NCI-H1092 (cell line): ENCODE measurements at places on chromosomes 7 and 10.

DNA sequence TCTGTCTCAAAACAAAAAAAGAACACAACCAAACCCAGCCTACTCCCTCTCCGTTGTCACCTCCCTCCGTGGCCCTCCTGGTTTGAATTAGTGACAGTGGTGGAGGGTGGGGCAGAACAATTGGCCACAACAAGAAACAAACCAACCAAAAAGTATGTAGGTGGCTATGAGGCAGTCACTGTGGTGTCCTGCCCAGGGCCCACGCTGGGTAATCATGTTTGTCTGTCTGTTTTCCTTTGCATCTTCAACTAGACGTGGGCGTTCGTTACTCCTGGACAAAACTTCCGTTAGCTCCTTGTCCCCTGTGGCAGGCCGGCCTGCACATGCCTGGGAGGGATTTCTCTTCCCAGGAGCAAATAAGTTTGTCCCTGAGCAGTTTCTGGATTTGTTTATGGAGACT lies 78.4 kb downstream of the XRCC2 start:
- DNase-seq = no peak

DNA sequence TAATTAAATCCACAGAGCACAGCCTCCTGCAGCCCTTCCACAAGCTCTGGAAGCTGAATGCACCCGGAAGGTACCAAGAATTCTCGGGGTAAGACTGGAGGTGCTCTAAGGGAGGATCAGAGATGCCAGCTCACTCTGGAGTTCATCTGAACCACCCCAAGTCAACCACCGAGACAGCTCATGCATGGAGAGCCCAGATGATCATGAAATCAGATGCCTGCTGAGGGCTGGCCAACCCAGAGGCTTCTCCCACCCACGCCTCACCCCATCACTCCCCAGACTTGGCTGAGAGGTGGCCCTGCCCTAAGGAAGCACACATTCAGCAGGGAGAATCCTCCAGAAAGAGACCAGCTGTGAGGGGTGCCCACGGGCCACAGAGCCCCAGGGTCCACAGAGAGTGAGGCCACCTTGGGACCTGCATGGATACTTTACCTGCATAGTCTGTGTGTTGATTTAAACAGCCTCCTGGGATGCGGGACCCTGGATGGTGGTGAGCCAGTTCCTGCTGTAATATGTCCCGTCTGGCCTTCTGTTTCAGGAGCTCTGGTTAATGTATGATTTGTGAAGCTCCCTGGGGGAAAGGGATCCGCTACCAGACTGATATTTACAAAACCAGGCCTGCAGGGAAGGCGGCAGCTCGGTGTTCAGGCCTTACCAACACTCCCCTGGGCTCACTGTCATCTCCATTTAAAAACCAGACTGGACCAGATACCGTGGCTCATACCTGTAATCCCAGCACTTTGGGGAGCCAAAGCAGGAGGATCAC lies 64.9 kb downstream of the INSIG1 start:
- no peak for DNase-seq

GRCh38 chr7:23474829-23475575 lies 4.7 kb upstream of the IGF2BP3 start:
- DNase-seq = peak; percentile 61

GRCh38 chr7:77649716-77650349 lies 46.4 kb upstream of the RSBN1L start:
- DNase-seq = no peak

GRCh38 chr10:31010062-31010461 lies 21.6 kb downstream of the ZNF438 start:
- DNase-seq = no peak

GRCh38 chr10:100709146-100710082 lies 36.0 kb upstream of the PAX2 start:
- no peak for DNase-seq

DNA sequence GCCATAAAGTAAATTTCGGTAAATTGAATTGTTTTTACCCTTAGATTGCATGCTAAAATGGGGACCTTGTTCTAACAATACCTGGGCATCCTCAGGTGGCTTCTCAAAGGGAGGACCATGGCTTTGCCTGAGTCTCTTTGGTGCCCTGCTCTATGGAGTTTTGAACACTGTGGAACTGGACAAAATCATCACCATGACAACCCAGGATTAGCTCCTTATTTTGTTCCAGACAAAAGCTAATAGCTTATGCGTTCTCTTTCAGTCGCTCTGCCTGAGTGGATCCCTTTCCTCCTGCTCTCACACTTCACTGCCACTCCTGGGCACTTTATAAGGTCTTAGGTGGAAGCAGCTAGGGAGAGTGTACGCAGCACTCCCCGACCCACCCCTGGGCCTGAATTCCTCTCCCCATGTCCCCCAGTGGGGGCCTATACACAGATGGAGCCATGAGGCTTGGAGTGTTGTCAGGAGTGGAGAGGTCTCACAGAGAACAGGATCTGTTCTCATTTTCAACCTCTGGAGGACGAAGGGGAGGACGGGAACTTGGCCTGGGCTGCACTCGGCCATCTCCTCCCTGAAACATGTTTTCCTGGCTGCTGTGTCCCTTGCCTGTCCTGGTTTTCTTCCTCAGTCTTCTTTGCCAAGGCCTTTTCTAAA lies 19.0 kb downstream of the ADCYAP1R1 start:
- DNase-seq = no peak

- no peak for DNase-seq
These were observed 523.3 kb downstream of the KCNMA1 start for GRCh38 chr10:77114181-77114821.

DNA sequence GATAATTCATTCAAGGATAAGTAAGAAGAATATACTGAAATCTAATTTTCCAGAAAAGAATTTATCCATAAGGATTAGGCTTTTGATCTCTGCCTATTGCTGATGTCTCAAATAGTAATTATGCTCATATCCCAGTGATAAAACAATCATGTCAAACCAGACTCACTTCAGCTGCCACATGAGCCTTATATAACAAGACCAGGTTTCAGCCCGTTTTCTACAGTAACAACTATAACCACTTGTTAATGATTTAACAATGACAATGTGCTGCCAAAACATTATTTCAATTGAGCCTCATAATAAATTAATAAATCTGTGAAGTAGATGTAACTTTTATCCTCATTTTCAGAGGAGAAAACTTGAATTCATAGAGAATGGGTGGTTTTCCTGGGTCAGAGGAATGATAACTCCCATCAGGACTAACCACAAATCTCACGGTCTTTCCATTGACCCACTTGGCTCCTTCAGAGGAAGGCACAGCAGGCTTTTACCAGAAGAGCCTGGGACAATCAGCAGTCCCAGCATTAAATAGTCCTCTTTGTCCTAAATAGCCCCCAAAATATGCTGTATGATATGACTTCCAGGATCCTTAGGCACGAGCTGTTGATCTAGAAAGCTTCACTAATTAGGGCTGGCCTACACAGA lies 42.5 kb upstream of the SLIT1 start:
- no peak for DNase-seq

GRCh38 chr7:80309971-80310549 lies 175.4 kb downstream of the GNAI1 start:
- no peak for DNase-seq

DNA sequence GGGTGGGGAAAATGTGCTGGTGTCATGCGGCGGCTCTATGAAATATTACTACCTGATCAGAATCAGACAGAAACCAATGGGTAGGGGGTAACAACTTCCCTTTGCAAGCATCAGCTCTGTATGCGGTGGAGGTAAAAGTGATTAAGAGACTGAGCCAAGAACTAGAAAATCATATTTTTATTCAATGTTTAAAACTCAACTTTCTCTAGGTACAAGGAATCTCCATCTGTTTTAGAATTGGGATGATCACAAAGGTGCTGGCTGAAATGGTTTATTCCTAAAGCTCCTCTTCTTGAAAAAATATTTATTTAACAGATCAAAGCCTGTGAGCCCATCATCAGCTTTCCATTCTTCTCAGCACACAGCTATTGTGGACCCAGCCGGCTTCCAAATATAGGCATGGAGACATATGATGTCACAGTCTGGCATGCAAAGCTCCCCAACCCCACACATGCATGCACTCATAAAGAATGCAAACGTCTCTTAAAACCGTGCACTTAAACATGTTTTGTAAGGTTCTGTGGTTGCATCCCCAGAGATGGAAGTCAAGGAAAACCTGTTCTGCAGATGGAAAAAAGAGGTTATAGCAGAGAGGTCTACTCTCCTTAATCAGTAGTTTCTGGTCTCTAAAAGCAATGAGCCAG lies 126.0 kb downstream of the SKIDA1 start:
- DNase-seq = peak; percentile 56

DNA sequence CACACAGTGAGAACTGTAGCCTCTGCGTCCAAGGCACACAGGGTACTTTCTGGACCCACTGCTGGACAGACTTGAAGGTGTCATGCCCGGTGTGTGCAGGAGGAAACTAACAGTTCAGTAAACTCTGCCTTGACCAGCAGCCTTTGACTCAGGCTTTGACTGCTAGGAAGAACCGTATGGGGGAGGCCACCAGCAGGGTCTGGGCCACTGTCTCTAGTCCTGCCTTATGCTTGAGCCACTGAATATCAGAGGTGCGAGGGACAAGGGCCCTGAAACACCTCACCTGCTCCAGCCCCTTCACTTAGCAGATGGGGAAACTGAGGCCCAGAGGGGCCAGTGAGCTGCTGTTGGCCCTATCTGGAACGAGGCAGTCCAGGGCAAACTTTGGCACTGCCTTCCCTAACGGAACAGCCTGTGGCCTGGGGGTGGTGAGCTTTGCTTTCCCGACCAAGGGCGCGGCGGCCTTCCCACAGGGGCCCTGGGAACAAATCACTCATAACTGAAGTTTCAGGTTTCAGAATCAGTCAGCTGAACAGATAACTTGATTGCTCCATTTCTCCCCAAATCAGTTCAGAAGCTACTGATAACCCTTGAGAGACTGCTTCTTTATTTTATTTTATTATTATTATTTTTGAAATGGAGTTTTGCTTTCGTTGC lies 130.0 kb downstream of the FAM53B start:
- no peak for DNase-seq

GRCh38 chr7:137169282-137169698 lies 174.2 kb downstream of the PTN start:
- DNase-seq = peak; percentile 98

DNA sequence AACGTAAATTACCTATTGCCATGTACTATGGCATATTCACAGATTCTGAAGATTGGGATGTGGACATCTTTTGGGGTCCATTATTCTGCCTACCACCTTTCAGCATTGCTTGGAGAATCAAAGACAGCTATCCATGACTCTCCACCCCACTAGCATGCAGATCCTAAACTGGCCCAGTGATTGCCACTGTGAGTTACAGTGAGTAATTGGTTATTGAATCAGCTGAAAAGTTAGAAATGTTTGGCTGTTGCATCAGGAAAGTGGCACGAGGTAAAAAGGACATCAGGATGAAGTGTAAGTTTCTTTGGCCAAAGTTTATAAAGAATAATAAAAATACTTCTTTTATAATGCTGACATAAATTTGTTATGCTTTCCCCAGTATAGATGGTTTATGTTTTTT lies 148.2 kb upstream of the ETV1 start:
- DNase-seq = no peak

DNA sequence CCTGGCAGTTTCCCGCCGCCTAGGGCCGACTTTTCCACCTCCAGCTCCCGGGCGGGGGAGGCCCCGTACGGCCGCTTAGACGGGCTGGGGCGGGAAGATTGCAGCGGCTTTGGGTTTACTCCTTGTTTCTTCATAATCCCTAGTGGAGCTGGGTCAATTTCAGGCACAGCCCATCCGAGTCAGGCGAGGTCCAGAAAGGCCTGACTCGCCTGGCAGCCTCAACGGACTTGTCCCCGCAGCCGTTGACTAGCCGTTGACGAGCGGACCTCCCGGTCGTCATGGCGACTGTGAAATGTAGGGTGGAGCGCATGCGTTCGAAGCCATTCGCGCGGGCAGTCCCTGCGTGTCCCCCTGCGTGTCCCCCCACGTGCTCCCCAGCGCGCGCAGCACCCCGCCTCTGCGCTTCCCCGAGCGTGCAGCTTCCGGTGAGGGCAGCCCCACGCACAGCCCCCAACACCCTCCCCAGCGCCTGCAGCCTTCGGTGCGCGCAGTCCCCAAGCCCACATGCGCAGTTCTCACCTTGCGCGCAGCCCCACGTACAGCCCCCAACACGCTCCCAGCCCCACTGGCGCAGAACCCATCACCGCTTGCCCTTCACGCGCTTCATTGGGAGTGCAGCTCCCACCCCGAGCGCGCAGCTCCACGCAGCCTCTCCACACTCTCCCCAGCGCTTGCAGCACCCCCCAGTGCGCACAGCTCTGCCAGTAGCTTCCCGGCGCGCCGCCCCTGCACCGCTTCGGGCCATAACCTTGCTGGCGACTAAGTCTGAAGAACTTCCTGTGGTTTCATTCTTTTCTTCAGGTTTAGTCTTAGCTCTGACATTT lies 67.8 kb downstream of the TBX20 start:
- peak; percentile 82 for DNase-seq

DNA sequence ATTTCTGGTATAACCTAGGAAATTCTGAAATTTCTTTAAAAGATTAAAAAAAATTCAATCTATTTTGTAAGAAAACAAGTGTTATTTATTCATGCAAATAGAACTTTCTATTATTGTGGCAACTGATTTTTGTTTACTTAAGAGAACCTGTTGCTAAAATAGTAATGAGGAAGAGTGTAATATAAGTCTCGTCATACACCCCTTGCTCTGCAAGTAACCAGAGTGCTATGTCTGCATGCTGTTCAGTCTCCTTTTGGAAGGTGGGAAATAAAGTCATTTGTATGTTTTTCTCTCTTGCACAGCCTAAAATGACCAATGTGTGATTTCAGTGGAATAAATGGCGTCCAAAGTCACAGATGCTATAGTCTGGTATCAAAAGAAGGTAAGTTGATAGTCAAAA lies 41.3 kb downstream of the PHTF2 start:
- no peak for DNase-seq

DNA sequence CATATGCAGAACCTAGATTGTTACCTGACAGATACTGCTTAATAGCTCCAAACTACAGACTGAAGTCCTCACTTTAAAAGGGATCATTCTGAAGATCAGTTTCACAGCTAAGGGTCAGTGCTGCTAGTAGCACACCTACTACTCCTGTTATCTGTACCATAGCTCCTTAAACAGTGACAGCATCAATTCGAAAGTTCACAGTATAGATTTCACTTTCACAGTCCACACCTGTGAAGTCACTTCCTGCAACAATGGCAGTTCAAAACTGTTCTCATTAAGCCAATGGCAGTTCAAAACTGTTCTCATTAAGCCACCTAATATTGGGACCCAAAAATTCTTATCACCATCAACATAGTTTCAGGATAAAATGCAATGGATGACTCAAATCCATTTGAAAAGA lies 10.7 kb upstream of the FHIP2A start:
- DNase-seq = no peak

GRCh38 chr10:49179699-49180443 lies 8.3 kb downstream of the TMEM273 start:
- DNase-seq = no peak

DNA sequence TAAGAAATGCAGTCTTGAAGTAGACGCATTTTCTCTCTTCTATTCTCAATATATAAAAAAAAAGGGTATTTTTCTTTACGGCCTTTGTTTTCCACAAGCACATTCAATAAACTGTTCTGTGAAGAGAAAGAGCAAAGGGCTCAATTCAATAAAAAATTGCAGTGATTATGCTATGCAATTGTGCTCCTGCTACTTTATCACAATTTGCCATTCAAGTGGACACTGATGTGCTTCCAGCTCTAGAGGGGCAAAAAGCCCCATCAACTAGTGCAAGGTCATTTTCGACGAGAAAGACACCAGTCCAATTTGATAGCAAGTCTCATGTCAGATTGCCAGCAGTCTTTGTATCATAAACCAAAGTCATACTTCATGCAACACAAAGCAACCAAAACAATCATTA lies 82.6 kb upstream of the THSD7A start:
- DNase-seq = no peak

GRCh38 chr10:123778719-123779517 lies 112.7 kb downstream of the CPXM2 start:
- no peak for DNase-seq

- no peak for DNase-seq
These were observed 219.6 kb downstream of the PTEN start for GRCh38 chr10:88082806-88083596.
